ENCODE measurements at places on chromosomes 3 and 15.

- DNase-seq, result no peak
Observed at GRCh38 chr15:91409387-91409786, 309.3 kb downstream of the SV2B start.

DNA sequence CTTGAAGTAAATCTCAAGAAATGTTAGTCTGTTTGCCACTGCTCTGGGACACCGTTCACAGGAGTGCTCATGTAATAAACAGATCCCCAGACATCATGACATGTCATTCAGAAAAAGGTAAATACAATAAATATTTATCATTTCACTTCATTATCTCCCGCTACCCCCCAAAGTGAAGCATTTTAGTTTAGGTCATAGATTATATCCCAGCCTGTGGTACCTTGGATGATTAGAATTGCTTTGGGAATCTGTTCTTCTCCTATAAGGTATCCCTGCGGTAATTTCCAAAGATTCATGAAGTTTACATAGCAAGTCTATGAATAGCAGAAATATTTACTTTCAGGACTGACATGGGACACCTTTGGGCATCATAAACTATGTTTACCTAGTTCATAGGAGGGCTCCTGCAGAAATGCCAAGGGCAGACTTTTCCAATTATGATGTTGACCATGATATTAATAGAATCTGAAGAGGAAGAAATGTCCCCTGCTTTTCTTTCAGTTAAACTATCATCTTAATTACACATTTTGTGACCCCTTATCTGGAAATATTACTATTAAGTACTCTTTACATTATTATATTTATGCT lies 268.0 kb downstream of the NAALADL2 start:
- DNase-seq, result no peak

DNA sequence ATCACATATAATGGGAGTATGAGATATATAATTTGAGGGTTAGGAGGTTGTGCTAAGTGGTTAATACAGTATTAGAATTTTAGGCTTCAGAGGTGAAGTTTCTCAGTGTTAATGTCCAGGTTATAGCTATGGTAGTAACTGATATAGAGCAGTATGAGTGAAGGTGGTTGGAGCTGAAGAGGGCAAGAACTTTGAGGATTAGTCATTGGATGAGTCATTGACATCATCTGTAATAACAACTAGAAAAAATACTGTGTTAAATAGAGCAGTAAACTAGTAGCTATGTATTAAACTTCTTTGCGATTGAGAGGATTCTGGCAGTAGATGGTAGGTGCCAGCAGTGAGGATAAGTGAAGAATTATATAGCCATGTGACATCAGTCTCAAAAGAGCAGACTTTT lies 47.5 kb upstream of the EIF3J start:
- DNase-seq, result no peak

DNA sequence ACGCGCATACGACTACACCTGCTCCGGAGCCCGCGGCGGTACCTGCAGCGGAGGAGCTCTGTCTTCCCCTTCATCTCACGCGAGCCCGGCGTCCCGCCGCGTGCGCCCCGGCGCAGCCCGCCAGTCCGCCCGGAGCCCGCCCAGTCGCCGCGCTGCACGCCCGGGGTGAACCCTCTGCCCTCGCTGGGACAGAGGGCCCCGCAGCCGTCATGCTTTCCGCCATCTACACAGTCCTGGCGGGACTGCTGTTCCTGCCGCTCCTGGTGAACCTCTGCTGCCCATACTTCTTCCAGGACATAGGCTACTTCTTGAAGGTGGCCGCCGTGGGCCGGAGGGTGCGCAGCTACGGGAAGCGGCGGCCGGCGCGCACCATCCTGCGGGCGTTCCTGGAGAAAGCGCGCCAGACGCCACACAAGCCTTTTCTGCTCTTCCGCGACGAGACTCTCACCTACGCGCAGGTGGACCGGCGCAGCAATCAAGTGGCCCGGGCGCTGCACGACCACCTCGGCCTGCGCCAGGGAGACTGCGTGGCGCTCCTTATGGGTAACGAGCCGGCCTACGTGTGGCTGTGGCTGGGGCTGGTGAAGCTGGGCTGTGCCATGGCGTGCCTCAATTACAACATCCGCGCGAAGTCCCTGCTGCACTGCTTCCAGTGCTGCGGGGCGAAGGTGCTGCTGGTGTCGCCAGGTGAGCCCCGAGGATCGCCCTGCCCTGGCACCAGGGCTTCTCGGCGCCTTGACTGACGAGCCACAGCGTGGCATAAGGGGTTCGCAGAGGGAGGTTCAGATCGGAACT lies 420 bp downstream of the SLC27A2 start:
- peak; percentile 28 for DNase-seq

DNA sequence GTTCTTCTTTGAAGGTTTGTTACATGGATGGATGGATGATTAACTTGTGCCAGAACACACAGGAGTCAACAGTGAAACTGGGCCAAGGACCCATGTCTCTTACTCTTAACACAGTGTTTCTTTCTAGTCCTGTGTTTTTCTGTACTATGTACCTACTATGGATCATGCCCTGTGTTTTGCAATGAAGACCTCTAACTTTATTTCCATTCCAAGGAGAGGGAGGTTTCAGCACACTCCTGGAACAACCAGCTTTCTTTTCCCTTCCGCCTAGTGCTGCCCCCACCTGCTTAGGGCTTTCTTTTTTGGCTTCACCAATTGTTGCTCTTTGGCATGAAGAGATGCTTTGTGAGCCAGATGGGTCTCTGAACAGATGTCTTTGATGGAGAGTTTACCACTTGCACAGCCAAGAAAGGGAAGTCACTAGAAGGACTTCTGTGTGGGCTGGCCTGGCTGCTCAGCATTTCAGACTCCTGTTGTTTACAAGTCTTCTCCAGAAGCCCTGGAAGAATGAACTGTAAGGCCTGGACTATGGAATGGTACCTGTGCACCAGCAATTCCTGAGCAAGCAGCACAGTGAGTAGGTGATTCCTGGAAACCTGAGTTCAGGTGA lies 44.5 kb downstream of the SNAPC5 start:
- DNase-seq, result no peak

GRCh38 chr15:29682781-29683180 lies 139.5 kb downstream of the TJP1 start:
- DNase-seq, result no peak

GRCh38 chr15:34644061-34644460 lies 60.6 kb upstream of the GOLGA8B start:
- DNase-seq, result no peak

- DNase-seq, result no peak
Observed at GRCh38 chr3:59374091-59374817, 324.4 kb upstream of the CFAP20DC start.

- DNase-seq, result no peak
Observed at GRCh38 chr3:46845397-46845859, 17.8 kb downstream of the MYL3 start.

DNA sequence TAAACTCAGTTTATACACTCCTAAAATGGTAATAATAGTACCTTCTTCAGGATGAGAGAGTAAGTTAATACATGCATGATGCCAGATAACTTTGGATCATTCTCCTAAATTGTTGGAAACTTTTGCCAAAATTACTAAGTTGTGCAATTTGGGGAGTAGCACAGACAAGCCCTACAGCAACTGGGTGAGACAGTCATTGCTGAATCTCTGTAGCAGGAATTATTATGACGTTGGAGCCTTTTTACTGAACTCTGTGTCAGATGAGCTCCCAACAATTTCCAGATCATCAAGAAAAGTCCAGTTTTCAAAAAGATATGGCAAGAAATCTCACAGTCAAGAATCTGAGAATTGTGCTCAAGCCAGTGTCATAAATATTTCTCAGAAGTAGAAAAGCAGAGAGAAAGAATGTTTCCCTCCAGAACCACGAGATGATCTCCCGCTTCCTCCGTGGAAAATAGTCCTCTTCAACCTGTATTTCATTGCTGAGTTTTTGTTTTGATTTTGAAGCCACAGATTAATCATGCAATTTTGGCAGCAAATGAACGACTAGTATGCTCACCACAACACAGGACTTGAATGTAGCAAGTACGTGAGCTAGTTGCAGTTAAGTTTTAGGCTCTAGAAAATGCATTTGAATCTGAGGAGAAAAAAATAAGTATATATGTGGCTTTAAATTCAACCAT lies 485.4 kb downstream of the CNTN6 start:
- DNase-seq, result no peak

DNA sequence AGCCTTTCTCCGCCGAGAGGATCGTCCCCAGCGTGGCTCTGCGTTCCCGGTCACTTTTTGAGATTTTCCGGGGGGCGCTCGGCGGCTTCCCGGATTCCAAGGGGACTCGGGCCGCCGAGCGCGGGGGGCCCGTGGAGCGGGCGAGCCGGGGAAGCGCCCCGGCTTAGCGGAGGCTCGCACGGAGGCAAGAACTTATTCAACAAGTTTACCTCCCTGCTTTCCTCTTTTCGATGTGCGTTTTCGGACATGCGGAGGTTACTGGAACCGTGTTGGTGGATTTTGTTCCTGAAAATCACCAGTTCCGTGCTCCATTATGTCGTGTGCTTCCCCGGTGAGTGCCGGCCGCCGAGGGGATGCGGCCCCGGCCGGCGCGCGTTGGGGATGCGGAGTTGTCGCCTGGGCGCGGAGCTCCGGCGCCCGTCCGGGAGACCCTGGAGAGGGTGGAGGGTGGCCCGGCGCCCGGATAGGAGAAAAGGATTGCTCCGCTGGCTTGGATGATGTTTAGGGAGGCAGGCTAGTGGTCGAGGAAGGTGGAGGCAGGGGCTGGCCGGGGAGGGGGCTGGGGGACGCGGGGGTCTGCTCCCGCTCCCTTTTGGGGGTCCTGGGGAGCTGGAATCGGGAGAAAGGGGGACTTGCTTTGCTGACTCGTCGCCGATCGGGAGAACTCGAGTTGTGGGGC lies 810 bp downstream of the PTPRG start:
- no peak for DNase-seq

DNA sequence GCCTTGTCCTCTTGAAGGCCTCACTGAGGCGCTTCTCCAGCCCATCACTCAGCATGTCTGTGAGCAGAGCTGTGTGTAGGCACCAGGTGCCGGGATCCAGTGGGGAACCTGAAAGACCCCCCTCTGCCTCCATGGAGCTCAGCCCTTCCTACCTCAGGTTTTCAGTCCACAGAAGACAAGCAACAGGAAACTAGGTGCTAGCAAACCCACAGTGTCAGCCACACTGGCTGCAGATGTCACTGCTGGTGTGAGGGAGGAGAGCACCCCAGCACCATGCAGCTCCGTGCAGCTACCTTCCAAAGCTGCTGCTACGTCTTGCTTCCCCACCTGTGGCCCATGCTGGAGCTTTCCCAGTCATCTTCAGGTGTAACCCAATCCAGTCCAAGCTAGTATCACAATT lies 17.9 kb downstream of the PSTPIP1 start:
- DNase-seq, result no peak

DNA sequence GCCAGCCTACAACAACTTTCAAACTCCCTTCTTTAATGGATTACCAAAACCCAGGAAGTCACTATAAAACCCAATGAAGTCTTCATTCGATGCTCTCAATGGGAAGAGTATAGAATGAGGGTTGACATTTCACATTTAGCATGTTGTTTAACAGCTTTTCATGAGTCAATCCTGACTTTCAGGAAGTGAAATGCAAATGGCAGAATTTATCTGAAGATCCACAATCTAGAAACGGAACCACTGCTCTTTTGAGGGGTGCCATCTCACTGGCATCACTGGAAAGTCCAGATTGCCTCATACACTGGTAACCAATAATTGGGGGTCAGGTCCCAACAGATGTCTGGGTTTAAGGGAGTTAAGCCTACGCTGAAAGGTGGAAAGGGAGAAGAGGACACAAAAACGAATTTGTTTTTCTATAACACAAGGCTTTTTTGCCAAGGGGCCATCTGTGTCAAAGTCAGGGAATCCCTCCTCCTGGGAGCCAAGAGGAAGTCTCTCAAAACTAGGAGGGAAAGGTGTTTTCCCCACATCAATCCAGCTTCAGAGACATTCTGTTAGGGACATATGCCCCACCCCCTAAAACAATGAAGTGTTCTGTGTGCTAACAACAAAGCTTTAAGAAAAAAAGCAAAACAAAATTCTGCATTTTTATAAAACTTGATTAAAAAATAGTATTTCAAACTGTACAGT lies 12.0 kb upstream of the ATP1B3 start:
- no peak for DNase-seq

- DNase-seq, result no peak
Observed at GRCh38 chr3:53224026-53224425, 31.8 kb downstream of the TKT start.

DNA sequence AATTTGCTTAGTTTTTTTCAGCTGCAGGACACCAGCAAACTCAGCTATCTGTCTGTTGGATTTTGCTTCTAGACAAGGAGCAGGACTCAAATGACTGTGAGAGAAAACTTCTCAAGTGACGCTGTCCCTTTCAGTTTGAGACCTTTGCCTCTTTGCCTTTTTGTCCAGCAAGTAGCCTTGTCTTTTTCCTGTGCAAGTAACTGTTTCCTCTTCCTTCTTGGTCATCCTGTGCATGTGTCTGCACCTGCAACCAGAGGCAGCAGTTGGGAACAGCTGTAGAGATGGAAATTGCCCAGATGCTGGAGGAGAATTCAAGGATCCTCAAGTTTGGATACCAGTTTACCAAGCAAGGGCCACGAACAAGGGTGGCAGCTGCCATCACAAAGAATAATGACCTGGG lies 23.3 kb upstream of the TMOD3 start:
- no peak for DNase-seq

- DNase-seq, result peak; percentile 58
Observed at GRCh38 chr15:67076147-67076843, 10.9 kb downstream of the SMAD3 start.

- no peak for DNase-seq
Observed at GRCh38 chr3:132784502-132785025, 62.4 kb upstream of the NPHP3 start.

All from stimulated activated CD4-positive, alpha-beta T cell treated with anti-CD3 and anti-CD28 coated beads, Interleukin-4, amount 100 ng/mL, for 48 hours (primary cell).